ENCODE measurements at places on chromosomes 5 and 9.
A peak's percentile ranks its signal among the peaks of the same experiment; 100 is the strongest.

- DNase-seq, result no peak
Measured at GRCh38 chr9:126543490-126543889, 70.2 kb upstream of the LMX1B start.

GRCh38 chr9:9498846-9499245 is 1114.0 kb downstream of the PTPRD start:
- DNase-seq, result no peak

DNA sequence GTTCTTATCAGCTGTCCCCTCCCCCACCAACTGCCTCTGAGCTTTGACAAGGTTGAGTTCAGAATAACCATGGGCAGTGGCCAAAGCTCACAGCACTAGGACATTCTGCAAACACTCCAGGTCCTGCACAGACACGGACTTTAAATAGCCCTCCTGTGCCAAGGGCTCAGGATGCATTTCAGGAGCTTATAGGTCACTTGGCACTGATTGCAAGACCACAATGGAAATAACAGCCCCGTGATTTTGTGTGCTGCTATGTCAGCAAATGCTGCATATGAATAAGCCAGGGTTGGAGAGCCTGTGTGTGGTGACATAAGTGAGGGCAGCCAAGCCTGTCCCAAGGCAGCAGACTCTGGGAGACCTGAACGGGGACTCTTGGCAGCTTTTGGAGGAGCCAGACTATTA is 150.7 kb downstream of the DMRT2 start:
- DNase-seq, result no peak

- DNase-seq, result no peak
Measured at GRCh38 chr9:134291961-134292871, 34.0 kb upstream of the RXRA start.

- DNase-seq, result no peak
Measured at GRCh38 chr5:5666369-5666768, 243.9 kb downstream of the ICE1 start.

GRCh38 chr5:72510610-72511181 is 3.5 kb upstream of the ZNF366 start:
- DNase-seq, result peak; percentile 79

- DNase-seq, result no peak
Measured at GRCh38 chr5:74394528-74394915, 246.0 kb downstream of the ENC1 start.

GRCh38 chr9:119368681-119369581 is at the start of gene BRINP1:
Gene BRINP1 (minus strand): TSS chr9:119369435. CDS start chr9:119313355, 56,080 bp downstream.
- DNase-seq, result peak; percentile 17

GRCh38 chr5:28737682-28738081 is 1699.3 kb upstream of the CDH9 start:
- no peak for DNase-seq

DNA sequence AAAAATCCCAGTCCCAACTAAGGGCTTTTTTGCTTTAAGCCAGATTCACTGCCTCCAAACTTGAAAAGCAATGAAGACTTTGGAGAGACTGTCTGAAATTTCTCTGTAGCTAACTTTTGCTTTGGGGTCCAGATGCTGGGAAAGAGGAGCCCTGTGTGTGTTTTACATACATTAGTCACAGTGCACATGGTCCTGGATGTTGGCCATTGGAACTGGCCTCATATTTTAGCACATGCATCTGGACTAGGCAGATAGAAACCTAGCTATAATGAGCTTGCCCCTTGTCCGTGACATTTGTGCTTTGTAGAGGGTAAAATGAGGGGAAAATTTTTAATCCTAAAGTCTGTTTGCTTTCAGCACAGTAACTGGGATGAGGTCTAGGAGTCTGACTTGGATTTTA is 421.7 kb downstream of the CDK5RAP2 start:
- DNase-seq, result no peak

GRCh38 chr5:94746731-94747124 is 128.3 kb downstream of the SLF1 start:
- no peak for DNase-seq

GRCh38 chr9:92188969-92189781 is 74.0 kb upstream of the SPTLC1 start:
- peak; percentile 31 for DNase-seq

DNA sequence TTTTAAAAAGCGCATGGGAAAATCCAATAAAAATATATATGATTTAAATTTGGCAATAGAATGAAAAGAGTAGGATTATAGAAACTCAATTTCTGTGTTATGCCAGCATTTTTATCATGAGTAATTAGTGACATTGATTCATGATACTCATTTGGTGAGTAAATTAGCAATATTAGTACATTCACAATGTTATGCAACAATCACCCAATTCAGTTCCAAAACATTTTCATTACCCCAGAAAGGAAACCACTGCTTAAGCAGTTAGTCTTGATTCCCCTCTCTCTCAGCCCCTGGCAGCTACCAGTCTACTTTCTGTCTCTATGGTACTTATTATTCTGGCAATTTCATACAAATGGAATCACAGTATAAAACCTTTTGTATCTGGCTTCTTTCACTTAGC is 27.0 kb downstream of the OSMR start:
- no peak for DNase-seq

DNA sequence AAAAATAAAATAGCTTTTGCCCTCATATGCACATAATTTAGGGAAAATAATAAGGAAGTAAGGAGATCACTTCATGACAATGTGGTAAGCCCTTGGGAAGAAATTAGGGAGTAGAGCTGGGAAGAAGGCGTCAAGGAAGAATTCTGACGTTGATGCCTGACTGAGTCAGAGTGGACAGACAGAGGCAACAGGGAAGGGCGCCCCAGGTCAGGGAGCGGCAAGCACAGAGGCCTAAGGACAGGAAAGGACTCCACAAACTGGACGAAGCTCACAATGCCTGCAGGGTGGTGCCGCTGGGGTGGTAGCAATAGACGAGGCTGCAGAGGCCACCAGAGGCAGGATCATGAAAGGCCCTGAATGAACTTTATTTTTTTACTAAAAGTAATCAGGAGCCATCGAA is 7.6 kb downstream of the DRD1 start:
- no peak for DNase-seq

GRCh38 chr9:120927269-120928014 is 846 bp upstream of the TRAF1 start:
- no peak for DNase-seq

DNA sequence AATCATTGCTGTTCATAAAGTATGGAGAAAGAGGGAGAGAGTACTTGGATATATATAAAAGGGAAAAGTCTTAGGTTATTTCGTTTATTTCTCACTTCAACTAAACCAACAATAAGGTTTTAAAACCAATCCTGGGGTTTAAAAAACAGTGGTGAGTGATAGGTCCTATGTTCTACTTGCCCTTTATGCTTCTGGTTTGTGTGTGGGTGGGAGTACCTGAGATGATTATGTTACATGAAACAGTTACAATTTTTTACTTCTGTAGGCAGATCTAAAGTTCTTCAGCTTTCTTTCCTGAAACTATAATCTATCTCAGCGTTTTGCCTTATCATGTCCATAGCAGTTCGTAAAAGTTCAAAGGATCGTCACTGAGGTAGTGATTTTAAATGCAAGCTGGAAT is 49.2 kb downstream of the STX17 start:
- no peak for DNase-seq

DNA sequence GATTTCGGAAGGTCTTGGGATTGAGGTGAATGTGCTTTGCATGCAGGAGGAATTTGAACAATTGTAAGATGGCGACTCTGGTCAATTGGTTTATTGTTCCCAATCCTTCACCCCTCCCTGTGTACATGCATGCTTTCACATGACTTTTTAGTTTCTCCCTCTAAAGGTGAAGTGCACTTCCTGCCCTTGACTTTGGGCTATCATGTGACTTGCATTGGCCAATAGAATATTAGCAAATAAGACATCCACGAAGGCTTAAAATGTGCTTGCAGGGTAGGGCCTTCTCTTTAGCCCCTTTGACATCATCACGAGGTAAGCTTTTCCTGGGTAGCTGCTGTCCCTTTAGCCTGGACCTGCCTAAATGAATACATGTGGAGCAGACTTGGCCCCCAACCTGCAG is 8.1 kb upstream of the ZBTB43 start:
- DNase-seq, result no peak

DNA sequence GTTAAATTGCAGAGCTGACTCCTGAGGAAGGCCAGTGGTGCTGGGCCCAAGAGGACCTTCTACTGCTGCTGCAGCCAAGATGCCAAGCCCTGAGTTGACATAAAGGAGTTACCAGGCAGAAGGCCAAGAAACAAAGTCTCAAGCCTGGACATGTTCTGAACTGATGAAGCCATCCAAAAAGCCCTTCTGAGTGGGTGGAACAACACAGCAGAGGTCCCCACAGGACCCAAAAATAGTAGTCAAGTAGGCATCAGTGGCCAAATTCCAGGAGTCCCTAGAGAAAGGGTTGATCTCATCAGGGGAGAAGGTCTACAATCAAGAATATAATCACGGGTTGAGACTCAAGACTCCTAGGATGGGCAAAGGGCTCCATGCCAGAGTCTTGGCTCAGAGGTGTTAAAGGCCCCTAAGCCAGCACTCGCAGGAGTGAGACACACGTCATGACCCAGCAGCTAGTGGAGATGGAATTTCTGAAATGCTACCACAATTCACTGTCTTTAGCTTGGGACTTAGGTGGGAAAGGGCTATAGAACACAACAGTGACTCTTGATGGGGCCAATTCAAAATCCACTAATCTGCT is 119.7 kb downstream of the FANCC start:
- peak; percentile 42 for DNase-seq

- no peak for DNase-seq
Measured at GRCh38 chr9:133522073-133522910, 2.5 kb downstream of the MYMK start.

GRCh38 chr9:91349115-91349555 is 12.6 kb downstream of the AUH start:
- no peak for DNase-seq

GRCh38 chr9:127129718-127130085 is 7.3 kb upstream of the ANGPTL2 start:
- no peak for DNase-seq

- DNase-seq, result no peak
Measured at GRCh38 chr5:152811988-152812387, 406.9 kb upstream of the NMUR2 start.

DNA sequence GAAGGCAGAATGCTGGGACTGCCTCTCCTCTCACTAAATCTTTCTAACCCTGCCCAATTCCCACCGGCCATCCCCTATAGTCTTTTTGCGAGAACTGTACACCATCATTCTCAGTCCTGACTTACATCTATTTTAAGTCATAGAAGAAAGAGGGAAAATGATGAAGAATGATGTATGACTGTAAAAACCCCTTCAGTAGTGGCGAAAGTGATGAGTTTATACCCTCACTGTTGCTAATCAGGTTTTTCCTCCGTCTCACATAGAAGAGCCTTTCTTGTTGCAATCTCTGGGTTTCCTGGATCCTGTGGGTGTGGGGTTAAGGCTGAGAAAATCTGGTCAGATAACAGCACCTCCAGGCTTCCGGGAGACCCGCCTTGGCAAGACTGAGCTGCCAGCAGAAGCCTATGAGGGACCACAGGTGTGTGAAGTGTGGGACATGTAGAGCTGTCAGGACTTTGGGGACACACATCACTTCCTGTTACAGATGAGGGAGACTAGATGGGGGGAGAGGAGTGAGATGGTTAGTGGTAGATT is 147.1 kb upstream of the SLC12A2 start:
- no peak for DNase-seq

GRCh38 chr9:101121836-101122399 is 93.4 kb downstream of the PLPPR1 start:
- DNase-seq, result no peak

DNA sequence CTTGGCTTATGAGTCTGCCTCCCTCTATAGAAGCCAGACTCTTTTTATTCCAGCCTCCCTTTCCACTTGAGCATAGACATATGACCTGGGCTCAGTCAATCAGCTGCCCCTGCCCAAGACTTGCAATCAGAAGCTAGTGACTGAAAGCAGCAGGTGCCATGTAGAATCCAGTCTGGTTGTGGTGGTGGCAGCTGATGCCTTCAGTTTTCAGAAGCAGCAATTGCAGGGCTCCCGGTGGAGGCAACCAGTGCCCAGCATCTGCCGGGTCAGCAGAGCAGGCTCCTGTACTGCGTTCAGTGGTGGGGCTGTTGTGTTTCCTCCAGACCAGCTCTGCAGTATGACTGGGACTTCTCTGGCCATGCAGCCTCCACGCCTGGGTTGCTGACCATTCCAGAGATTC is 53.9 kb upstream of the PALM2AKAP2 start:
- no peak for DNase-seq

- no peak for DNase-seq
Measured at GRCh38 chr5:22572941-22573340, 280.2 kb downstream of the CDH12 start.

- DNase-seq, result no peak
Measured at GRCh38 chr9:87865626-87866025, 17.1 kb upstream of the SPATA31E1 start.

- DNase-seq, result no peak
Measured at GRCh38 chr5:159262472-159262858, 625 bp upstream of the UBLCP1 start.

DNA sequence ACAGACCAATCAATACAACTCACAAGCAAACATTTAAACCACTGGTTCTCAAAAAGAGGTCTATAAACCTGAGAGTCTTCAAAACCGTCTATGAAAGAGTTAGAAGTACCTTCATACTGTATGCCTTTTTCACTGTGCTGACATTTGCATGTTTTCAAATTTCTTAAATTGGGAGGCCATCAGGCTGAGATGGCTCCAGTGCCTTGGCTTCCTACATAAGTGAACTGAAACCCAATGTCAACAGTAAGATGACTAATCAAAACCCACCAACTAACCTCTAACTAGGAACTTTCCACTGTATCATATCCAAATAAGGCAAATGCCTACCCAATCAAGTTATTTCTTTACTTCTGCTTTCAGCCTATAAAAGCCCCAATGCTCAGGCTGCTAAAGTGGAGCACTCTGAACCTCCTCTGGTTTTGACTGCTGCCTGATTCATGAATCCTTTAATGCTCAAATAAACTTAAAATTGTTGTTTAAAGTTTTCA is 35.1 kb downstream of the FAM13B start:
- DNase-seq, result no peak

DNA sequence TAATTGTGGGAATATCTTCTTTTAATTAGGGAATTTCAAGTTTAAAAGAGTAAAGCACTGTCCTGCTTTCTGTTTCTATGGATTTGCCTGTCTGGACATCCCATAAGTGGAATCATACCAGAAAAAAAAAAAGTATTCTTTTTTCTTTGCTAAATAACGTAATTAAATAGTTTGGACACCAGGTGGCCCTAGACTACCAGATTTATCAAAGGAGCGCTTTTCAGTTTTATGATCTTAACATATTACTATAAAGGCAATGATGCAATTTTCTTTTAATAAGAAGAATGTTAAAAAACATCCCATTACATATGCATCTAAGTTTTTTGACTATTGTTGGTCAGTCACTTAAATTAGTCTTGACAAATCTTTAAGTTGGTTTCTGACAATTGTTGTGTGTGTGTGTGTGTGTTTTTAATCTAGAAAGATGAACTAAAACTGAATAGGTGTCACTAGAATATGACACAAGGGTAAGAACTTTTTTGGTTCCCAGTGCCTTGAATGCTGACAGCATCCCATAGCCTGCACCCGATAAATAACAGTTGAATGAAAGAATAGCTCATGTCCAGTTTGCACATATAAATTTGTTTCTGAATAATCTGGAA is 49.5 kb downstream of the C5orf22 start:
- peak; percentile 10 for DNase-seq

- no peak for DNase-seq
Measured at GRCh38 chr9:34262971-34263370, 66.1 kb downstream of the KIF24 start.

- DNase-seq, result peak; percentile 30
Measured at GRCh38 chr9:100011062-100011681, 87.6 kb downstream of the ERP44 start.

Measured in AG08396 (cell line).